ENCODE measurements at places on chromosomes 2 and 18.

GRCh38 chr2:220512419-220512818 lies 885.0 kb downstream of the SLC4A3 start:
- no peak for DNase-seq

- no peak for DNase-seq
Observed at GRCh38 chr2:263774-264492, at the start of gene SH3YL1. Gene SH3YL1 (minus strand): TSS chr2:264032. CDS start chr2:263984, 48 bp downstream.

DNA sequence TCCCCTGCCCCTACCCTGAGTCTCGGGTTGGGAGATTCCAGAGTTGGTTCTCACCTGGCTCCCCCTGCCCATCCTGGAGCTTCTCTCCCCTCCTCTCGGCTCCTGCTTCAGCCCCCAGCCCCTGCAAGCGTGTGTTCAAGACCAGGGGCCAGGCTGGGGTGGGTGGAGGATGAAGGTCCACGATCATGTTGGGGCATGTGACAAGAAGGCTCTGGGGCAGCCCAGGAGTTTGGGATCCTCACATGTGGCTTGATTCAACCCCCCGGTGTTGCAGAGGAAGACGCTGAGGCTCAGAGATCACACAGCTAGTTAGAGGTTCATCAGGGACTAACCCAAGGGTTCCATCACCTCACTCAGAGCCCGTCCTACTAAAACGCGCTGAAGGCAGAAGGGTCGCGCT lies 14.2 kb upstream of the TUBB6 start:
- DNase-seq = no peak

- no peak for DNase-seq
Observed at GRCh38 chr2:133171393-133172004, 396.8 kb downstream of the NCKAP5 start.

- DNase-seq = no peak
Observed at GRCh38 chr2:122481717-122482116, 726.3 kb downstream of the TSN start.

DNA sequence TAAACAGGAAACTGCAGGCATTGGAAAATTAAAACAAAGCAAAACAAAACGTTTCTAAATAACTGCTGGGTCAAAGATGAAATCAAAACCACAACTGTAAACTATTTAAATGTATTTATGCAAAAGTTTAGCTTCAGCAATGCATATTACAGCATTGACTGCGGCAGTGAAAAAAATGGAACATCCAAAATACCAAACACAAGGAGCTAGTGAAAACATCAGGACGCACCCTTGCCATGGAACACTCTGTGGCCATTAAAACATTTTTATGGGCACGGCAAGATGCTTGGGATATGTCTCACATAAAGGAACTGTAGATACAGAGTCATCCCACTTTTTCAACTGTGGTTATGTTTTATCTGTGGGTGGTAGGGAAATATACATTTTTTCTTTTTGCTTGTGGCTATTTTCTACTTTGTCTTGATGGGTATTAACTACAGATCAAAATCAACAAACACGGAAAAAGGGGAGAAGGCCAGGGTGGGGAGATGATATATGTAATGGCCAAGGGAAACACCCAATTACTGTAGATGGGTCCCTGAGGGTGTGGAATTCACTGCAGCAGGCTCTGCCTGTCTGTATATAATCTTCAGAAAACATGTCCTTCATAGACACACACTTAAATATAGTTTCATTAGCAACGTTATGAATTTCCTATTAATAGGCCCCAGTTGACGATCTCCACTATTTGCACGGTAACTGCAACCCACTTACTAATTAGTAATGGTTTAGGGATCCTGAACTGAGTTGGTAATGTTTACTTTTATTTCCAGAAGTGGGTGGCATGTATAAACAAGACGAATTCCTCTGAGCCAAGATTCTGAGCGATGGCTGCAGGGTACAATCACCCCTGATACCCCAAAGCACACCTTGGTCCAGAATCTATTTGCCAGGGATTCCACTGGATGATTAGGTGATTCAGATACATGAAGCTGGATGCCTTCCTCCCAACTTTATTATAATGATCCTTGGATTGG lies 110.5 kb downstream of the ACKR3 start:
- no peak for DNase-seq
